Effector memory CD4-positive, alpha-beta T cell (primary cell): ENCODE measurements at places on chromosomes 13 and 19.

GRCh38 chr13:51553531-51553930 lies 30.7 kb upstream of the WDFY2 start:
- no peak for DNase-seq

DNA sequence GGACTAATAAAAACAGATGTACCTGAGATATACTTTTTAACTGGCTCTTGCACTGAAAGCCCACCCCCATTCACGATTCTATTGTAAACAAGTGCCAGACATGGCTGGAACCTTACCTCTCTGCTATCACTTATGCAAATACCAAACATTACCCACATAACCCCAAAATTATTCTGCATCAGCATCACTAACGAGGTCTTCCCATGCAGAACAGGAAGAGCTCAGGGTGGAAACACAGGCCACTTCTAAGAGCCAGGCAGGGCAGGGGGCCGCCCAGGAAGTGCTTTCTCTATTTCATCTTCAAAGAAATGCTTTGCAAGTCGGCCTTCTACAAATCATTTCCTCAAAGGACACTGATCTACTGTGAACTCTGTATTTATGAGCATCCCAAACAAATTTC lies 7.3 kb downstream of the IRS2 start:
- DNase-seq, result peak; percentile 54

DNA sequence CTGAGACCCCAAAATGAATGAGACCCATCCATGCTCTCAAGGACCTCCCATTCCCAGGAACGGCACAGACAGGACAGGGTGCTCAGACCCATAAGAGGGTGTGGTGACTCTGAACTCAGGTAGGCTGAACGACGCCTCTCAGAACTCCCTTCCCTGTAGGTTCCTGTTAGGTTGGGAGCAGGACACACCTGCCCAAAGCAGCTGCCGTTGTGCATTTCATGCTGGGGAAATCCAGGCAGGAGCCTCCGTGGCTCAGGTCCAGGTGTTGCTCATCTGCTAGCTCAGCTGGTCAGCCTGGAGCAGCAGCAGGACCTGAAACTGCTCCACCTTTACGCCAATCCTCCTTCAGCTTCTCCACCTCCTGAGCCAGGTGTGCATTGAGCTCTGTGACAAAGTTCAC lies 19.1 kb upstream of the TEX101 start:
- DNase-seq, result no peak

- DNase-seq, result no peak
Measured at GRCh38 chr13:100443278-100443997, 145.2 kb downstream of the GGACT start.

DNA sequence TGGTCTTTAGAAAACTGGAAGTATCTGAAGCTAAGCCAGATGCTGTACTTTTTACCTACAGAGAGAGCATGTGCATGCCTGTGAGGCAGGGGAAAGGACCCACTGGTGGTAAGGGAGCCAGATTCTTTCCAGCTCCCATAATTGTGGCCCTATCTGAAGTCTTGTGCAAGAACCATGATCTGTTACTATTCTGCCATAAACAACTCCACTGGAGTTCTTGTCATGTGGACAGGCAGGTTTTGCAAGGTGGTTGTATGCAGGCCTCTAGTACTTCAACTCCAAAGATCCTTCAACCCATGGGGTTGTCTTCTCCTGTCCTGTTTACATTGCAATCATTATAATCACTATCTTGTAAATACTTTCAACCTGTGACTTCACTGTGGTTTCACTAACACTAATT lies 14.1 kb downstream of the PROSER1 start:
- no peak for DNase-seq

- no peak for DNase-seq
Measured at GRCh38 chr19:36030264-36031148, 2.2 kb downstream of the CLIP3 start.

DNA sequence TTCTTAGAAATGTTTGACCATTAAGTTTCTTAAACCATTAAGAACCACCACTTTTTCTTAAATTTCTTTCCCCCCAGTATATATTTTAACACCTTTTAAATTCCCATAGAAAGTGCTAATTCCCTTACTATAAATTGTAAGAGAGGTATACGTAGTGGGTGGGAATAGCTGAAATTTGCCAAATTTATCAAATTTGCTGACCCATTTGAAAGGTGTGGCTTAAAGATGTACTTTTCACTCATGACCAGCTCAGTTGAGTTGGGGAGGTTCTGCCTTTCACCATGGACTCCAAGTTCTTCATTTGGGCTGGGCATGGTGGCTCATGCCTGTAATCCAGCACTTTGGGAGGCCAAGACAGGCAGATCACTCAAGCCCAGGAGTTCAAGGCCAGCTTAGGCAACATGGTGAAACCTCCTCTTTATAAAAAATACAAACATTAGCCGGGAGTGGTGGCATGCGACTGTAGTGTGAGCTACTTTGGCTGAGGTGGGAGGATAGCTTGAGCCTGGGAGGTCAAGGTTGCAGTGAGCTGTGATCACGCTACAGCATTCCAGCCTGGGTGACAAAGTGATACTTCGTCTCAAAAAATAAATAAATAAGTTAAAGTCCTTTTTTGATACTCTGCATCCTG lies 133.2 kb downstream of the MRPL57 start:
- DNase-seq, result no peak

DNA sequence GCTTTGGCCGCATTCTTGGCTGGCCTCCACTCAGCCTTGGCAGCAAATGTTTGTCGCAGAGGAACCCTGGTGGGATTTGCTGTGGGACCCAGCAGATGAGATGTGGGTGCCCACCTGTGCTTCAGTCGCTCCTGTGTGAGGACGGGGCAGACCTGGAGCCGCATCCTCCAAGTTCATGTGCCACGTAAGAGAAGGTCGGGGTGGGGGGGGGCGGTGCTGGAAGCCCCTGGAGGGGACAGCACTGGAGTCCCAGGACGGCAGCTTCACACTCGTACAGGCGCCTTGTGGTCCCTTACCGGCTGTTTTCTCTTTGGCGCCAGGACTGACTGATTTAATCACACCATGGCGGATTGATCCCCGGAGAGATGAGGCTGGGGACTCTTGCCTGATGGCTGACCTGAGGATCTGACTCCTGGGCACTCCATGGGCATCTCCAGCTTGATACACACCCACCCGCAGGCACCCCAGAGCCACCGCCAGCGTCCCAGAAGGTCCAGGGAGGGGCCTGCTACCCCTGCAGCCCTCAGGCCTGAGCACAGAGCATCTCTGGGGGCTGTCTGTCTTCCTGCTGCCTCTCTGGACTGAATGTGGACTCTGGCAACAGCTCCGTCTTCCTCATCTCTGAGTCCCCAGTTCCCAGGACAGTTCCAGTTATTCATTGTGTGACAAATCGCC lies 10.0 kb upstream of the GRTP1 start:
- no peak for DNase-seq

DNA sequence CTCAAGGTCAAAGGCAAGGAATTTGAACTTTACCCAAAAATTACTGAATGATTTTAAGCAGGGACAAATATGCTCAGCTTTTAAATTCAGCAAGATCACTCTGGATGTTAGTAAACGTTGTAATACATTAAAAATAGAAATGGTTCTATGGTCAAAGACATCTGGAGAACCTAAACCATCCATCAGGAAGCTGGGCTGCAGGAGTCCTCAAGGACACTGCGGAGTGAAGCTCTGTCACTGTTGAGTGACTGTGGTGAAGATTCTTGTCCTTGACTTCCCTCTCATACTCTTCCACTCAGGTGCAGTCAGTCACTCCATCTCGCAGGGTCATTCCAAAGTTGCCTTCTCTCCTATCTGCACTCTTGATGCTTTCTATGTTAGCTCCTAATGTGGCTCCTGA lies 450.7 kb downstream of the FOXO1 start:
- no peak for DNase-seq

DNA sequence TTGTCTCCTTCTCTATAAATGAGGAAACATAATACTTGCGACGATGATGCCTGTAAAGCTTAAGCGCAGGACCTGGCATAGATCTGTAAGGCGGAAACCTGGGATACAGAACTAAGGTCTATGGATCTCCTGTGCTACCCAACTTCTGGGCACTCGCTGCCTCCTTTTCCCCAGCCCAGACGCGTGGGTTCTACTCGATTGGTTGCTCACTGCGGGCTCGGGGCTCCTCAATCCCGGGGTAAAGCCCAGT lies 615 bp upstream of the PSMC4 start:
- DNase-seq, result no peak

DNA sequence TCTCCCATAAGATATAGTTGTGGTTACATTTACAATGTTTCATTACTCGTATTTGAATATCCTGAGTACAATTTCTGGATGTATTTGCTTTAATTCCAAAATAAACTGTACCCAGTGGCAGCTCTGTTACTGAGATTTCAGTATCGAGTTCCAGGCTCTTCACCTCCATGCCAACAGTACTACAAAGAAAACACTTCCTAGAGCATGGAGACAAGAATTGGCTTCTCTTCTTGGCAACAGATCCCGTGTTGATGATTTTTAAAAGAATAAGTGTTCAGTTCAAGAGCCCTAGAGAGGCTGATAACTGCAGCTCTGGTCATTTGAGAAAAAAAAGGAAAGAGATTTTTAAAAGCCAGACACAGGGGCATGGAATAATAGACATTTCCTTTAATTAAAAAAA lies 302.8 kb downstream of the EFNB2 start:
- DNase-seq, result no peak

DNA sequence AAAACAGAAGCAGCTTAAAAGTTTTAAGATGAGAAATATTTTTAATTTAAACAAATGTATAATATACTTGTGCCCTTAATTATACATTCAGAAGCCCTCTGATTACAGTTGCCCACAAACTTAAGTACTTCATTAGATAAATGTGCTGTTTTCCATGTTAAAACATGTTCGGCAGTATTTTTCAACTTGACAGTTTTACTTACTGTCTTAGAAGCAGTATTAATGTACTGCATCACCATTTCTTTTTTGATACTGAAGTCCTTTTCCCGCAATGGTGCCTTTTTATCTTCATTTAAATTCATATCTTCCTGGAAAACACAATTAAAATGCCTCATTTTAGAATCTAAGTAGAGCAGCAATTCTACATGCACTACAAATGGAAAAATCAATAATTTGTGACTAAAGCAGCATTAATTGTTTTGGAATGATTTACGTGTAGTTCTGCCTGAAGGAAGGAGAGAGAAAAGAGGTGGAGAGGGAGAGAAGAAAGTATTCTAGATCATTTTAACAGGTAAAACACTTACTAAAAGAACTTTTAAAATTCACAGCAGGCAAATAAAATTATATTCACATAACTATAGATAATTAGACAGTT lies 70.2 kb downstream of the DIAPH3 start:
- no peak for DNase-seq

- no peak for DNase-seq
Measured at GRCh38 chr13:69565334-69565733, 542.3 kb upstream of the ATXN8OS start.

DNA sequence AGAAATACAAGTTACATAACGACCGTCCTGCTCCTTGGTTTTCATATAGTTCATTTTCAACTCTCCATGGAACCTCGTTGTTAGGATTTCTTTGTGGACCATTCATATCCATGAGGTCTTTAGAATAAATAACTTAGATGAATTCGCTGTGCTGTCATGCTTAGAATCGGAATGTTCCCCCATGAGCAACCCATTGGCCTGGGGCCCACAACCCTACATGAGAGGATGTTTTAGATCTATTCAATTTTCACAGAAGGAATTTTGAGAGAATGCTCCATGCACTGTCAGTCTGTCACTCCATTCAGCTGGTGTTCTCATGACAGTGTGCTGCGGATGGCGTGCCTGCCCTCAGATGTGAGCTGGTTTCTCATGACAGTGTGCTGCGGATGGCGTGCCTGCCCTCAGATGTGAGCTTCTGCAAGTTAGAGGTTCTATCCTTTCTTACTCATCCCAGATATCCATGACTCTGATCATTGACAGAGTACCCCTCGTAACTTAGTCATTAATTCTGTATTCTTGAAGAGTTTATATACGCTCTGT lies 1193.1 kb downstream of the EFNB2 start:
- no peak for DNase-seq

- DNase-seq, result no peak
Measured at GRCh38 chr13:107961849-107962608, 253.3 kb downstream of the LIG4 start.

DNA sequence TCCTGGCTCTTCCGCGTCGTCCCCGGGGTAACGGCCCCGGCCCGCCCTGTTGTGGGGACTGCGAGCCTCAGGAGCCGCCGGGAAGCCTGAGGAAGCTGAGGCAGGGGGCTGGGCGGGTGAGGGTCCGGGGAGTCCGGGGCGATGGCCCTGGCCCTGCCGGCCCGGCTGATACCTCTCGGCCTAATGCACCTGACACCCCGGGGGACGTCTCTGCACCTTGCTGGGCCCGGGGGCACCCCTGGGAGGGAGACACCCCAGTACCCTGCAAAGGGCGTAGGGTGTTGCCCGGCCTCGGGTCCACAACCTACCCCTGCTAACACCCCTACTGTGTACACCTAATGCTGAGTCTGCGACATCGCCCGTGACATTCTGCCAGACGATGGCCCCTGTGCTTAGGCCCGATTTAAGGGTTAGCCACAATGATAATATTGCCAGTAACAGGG lies 410 bp downstream of the PIN1 start:
- no peak for DNase-seq

- DNase-seq, result no peak
Measured at GRCh38 chr13:41467425-41467945, 10.1 kb downstream of the RGCC start.
